ENCODE measurements at places on chromosomes 2 and 18.

DNA sequence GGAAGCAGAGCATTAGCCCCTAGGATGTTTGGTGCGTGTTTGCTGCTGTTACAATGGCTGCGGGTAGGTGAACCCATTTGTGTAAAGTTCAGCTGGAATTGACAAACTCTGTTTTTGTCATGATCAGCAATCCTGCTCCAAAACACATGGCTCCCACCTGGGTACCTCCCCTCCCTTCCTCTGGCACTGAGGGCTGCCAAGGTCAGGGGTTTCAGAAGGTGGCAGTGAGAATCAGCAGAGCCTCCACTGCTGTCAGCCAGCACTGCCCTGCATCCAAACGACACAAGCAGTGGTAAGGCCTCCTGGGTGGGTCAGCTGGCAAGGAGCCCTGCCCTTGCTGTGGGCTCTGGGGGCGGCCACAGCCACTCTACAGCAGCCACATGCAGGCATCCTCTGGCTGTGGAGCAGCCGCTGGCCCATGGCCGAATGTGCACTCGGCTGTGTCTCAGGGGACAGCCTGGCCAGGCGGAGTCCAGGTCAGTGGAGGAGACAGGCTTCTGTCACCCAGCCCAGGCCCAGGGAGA lies 32.8 kb upstream of the LDLRAD4 start:
- DNase-seq: no peak

DNA sequence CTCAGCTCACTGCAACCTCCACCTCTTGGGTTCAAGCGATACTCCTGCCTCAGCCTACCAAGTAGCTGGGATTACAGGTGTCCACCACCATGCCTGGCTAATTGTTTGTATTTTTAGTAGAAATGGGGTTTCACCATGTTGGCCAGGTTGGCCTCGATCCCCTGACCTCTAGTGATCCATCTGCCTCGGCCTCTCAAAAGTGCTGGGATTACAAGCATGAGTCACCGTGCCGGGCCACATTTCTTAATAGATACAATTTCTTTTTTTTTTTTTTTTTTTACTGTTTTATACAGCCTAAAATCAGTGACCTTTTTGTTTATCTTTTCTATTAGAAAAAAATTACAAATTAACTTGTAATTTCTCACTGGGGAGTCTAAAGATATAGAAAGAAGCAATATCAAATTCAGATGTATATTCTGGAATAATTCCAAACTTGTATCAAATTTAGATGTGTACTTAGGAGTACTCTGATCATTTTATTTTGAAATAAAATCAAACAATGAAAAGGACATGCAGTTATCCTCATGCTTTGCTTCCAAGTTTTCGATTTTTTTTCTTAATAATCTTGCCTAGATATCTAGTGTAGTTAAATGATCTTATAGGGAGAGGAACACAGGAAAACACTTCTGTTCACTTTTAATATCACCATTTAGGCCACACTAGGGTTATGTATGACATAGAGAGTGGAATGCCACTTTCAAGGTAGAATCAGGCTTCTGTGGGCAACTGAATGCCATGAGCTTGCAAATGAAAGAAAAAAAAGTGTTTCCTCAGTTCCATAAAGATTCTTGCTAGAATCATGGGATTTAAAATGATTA lies 1089.3 kb downstream of the SUCLG1 start:
- DNase-seq: no peak

GRCh38 chr2:23555944-23556343 lies 171.0 kb downstream of the KLHL29 start:
- no peak for DNase-seq

DNA sequence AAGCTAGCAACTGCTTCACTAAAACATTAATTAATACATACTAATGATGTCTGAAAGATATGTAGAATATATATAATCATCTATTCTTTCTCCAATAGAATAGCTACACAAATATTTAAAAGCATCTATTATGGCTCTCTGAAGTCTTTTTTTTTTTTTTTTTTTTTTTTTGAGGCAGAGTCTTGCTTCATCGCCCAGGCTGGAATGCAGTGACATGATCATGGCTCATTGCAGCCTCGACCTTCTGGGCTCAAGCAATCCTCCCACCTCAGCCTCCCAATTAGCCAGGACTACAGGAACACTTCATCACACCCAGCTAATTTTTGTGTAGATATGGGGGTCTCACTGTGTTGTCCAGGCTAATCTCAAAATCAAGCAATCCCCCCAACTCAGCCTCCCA lies 120.4 kb upstream of the KYNU start:
- DNase-seq: no peak

GRCh38 chr2:241680827-241681599 lies 5.6 kb downstream of the DTYMK start:
- DNase-seq: no peak

- DNase-seq: no peak
Measured at GRCh38 chr2:99651930-99652670, 162.3 kb upstream of the REV1 start.

- no peak for DNase-seq
Measured at GRCh38 chr2:215528555-215528954, 92.7 kb upstream of the FN1 start.

- no peak for DNase-seq
Measured at GRCh38 chr18:70289351-70290312, 787 bp downstream of the SOCS6 start.

GRCh38 chr2:186347472-186347871 lies 138.6 kb upstream of the ZC3H15 start:
- DNase-seq: no peak

All from amygdala (tissue), 56 donors.